ENCODE measurements at places on chromosomes 4 and X.

- DNase-seq: no peak
Measured at GRCh38 chr4:36256398-36256891, 12.1 kb upstream of the ARAP2 start.

DNA sequence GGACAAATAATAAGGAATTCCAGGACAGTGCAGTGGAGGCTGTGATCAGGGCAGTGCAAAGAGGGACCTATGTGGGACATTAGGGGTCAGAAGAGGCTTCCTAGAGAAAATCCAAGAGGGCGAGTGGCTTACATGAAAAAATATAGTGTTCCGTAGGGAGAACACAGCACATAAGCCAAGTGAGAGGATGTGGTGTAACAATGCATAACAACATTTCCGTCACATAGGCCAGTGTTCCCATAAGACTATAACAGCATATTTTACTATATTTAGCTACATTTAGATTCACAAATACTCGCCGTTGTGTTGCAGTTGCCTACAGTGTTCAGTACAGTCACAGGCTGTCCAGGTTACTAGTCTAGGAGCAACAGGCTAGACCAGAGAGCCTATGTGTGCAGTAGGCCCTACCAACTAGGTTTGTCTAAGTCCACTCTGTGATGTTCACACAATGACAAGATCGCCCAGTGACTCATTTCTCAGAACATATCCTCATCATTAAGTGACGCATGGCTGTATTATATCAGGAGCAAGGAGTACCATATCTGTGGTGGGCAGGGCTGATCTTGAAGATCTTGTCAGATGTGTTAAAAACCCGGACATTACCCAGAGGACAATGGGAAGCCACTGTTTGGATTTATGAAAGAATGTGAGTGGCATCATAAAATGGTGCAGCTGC, 74.0 kb upstream of the TBL1X start:
- DNase-seq: no peak

DNA sequence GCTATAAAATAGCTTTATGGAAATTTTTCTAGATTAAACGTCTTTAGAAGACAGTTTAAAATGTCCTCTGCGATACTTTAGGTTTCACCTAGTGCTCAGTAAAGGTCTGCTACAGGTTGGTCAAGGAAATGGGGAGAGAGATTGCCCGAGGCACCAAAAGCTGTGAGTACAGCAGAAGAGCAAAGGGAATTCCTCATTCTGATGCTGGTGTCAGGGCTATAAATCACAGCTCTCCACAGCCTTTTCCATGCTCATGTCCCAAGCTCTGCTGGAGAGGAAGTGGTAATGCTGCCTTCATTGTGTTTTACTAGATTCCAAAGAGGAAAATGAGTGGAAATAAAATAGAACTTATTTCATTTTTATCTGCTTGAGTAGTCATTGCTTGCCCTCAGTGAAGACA, 2060.4 kb downstream of the ARAP2 start:
- DNase-seq: no peak

DNA sequence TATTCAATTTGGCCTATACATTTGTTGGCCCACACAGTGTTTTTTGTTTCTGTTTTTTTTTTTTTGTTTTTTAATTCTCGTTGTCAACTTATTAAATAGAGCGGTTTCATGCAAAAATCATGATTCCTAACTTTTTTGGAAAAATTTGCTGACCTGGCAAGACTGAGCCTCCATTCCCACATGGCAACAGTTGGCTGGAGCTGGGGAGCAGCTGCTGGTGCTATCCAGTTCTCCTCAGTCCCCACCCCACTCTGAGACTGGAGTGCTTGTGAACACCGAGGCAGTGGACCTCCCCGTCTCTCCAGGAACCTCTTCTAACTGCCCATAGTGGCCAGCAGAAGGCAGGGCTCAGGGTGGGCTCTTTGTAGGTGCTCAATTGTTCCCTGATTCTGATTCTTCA, 95.7 kb upstream of the OTUD4 start:
- no peak for DNase-seq

DNA sequence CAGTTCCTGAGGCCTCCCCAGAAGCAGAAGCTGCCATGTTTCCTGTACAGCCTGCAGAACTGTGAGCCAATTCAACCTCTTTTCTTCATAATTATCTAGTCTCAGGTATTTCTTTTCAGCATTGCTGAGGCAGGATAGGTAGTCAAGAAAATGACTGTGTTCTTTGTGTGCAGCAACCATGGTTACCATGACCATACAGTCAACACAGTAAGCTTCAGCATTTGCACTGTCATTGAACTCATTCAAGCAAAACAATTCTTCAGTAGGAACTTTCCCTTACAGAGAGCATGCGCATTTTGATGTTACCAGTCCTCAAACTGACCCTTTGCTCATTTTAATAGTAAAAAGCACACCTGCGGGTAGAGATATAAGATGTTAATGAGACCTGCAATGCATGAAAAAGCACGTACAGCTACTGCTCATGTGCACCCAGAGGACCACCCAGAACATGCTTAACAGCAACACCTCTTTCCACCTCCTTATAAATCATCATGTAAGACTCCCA, 180.8 kb downstream of the PRKX start:
- DNase-seq: no peak

Data from stimulated activated CD4-positive, alpha-beta T cell treated with anti-CD3 and anti-CD28 coated beads, Interleukin-4, amount 100 ng/mL, for 4 hours (primary cell).